ENCODE measurements at places on chromosomes 1 and 21. TPM values are rescaled to one million over a fixed set of nuclear protein-coding genes. Genes with fewer than 3 reads are reported as not detected.

The NCF2 gene
- 9.1 TPM for total RNA-seq

The FAM72C gene
- total RNA-seq, result 2.8 TPM

The TRIM17 gene
- not detected for total RNA-seq

The VPS45 gene
- 30.6 TPM for total RNA-seq

The TBX15 gene
- 0.11 TPM for total RNA-seq

The FBXO2 gene
- 1.2 TPM for total RNA-seq

The GATAD2B gene
- 36.5 TPM for total RNA-seq

The FCRL2 gene
- 0.10 TPM for total RNA-seq

The OR2M3 gene
- total RNA-seq, result not detected

The SPRR2F gene
- total RNA-seq, result not detected

The EXO5 gene
- total RNA-seq, result 8.7 TPM

The ISG15 gene
- 21.9 TPM for total RNA-seq

The INPP5B gene
- 24.6 TPM for total RNA-seq

The STYXL2 gene
- 0.10 TPM for total RNA-seq

The PGLYRP3 gene
- not detected for total RNA-seq

The FMN2 gene
- 0.62 TPM for total RNA-seq

The CCDC17 gene
- 1.8 TPM for total RNA-seq

The CHRM3 gene
- total RNA-seq, result 11.6 TPM

The LCE1C gene
- total RNA-seq, result not detected

The TMCO1 gene
- total RNA-seq, result 149 TPM

DNA sequence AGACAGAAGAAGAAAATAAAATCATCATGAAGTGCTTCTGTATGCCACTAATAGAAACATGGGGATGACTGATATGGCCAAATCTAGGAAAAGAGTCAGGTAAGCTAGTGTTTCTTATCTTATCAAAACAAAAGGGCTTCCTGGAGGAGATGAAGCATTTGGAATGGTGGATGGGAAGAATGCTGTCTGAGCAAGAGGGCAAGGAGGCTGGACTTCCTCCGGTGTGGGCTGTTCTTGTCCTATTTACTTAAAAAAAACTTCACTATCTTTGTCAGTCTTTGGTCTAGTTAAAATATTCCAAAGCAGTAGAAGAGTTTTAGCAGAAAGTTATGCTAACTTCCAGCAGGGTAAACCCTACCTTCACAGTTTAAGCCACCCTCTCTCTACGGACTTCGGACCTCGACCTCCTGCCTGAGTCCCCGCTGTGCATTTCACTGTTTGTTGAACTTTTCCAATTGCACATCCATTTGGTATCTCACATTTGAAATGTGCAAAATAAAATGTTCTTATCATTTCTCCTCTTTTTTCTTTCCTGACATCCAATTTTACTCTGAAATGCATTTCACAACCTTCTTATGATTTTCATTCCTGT is 64.8 kb upstream of the TSPAN2 start:
- no peak for DNase-seq

DNA sequence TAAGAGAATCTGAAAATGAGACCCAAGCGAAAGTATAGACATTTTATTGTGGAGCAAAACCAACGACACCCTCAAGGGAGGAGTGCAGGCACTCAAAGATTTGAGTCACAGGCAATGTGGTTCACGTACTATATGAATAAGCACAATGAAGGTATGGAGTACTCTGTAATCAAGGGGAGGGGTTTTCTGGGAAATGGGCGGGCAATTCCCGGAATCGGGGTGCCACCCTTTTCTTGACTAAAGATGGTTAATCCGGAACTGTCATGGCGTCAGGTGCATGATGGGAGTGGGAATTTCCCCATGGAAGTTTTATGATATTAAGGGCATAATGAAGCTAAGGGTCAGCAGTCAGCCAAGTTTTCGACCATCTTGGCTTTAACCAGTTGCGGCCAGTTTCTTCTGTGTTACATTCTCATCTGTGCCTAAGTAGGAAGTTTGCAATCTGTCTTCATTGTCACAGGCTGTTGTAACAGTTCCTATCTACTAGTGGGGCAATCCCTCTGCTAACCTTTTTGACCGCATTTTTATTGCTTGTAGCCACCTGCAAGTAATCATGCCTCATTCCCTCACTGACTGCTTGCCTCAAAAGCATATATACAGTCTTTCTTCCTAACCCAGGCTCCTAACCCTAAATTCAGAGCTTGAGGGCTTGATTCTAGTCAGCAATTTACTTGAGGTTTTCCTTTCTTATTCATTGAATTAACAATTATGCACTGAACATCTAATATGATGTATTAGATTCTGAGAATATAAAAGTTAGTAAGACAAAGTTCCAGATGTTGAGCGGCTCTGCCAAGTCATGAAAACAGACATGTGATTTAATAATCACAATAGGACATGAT is 775 bp upstream of the AIM2 start:
- peak; percentile 58 for DNase-seq

- no peak for DNase-seq
Observed at GRCh38 chr1:186550832-186551231, 89.9 kb upstream of the PDC start.

DNA sequence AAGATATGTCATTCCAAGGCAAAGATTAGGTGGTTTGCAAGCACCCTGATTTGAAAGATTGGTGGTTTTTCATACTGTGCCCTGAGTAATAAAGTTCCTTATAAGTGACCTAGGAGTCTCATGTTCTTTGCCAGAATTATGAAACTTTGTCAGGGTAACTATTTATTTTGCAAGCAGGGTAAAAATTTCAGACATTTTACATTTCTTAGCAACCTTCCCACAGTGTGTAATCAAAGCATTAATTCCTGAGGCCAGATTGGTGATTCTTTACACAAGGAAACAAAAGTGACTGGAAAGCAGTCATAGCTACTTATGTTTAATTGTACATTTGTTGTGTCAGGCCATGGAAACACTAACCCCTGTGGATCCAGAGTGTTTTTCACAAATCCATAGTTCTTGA is 998.0 kb upstream of the B3GALT2 start:
- no peak for DNase-seq

- DNase-seq, result no peak
Observed at GRCh38 chr1:26978901-26979300, 14.6 kb upstream of the TRNP1 start.

DNA sequence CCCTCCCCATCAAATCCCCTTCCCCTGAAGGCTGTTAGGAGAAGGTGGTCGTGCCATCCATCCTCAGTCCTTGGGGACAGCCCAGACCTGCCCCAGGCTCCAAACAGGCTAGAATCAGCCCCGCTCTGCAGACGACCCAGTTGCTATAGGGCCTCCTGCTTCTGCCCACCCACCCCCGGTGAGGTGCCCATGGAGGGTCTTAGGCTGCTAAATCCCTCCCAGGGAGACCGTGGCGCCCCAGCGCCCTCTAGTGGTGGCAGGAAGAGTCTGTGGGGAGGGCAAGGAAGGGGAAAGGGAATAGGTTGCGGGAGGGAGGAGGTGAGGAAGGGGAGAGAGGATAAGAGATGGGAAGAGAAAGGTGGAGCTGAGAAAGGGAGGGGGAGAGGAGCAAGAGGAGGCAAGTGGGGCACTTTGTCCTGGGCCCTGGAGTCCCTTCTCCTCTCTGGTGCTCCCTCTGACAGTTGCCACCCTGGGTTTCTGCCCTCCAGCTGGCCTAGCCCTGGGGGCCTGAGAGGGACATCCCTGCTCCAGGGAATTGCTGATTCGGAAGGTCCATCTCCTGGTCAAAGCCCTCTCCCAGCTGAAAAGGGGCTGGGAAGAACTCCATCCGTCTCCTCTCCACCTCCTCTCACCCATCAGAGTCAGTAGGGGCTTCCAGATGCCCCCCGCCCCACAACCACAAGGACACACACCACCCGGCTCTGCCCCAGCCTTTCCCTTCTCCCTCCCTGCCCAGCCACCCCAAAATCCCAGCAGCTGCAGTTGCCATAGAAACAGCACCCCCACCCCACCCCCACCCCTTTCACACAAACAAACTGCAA is 55.4 kb downstream of the CAMK2N1 start:
- peak; percentile 47 for DNase-seq

DNA sequence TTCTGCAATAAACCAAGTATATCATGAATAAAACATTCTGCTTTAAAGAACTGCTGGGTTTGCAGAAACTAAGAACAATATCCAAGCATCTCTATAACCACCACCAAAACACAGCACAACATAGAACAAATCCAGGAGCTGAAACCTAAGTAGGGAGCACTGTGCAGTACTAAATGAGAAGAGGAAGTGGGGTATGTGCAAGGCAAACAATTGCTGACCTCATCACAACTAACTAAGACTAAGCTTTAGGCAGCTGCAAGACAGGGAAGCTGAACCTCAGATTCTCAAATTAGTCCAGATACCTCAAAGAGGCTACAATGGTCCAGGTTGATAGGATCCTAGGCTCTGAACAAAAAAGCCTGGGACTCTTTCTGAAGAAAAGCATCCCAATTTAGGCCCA is 172.6 kb downstream of the SLC44A5 start:
- DNase-seq, result no peak

- DNase-seq, result no peak
Observed at GRCh38 chr1:187070076-187070475, 241.3 kb downstream of the PLA2G4A start.

GRCh38 chr21:21052672-21053071 is 54.5 kb downstream of the NCAM2 start:
- DNase-seq, result no peak

DNA sequence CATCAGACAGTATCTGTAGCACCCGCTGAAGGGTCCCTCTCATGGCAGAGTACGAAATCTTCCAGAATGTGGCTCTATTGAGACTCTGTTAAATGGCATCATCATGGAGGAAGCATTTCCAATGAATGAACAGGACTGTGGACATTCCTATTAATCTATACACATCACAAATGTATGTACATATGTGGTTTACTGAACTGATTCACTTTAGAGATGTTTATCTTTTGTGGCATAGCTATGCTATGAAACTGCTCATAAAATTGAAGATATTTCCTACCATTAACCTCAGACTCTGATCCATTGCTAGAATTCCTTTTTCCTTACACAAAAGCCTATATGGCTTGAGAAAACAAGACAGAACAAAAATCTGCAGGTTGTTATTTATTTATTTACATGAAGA is 259.6 kb upstream of the RRP15 start:
- no peak for DNase-seq

DNA sequence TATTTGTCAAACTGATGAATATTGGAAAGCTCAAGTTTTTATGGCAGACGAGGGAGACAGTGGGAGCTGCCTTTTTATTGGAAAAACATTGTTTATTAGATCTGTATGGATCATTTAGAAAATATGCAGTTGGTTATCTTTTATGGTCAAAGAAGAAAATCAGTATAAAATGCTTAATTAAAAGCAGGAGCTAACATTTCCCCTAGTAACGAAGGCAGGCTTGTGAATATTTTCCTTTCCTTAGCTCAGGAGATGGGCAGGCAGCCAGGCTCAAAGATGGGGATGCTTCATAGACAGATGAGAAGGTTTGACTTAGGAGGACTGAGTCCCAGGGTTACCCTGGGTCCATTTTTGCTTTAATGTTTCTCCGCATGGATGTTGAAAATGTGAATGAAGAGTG is 26.0 kb downstream of the ROR1 start:
- no peak for DNase-seq

GRCh38 chr1:55064861-55065263 is 25.5 kb downstream of the PCSK9 start:
- no peak for DNase-seq

DNA sequence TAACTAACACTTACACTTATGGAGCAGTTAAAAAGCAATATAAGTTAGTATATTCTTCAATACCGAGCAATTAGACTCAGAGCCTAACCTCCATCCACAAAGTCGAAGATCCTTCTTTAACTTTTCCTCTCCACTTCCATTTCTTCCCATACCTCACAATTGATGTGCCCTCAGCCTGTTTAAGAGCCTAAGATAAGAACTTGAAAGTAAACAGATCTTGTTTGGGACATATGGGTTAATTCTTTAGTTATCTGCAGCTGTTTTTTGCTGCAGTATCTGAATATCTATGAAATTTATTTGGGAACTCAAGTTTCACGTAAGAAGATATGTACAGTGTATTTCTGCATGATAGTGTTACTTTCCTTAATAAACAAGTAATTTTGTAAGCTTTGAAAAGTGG is 51.5 kb downstream of the MIGA1 start:
- DNase-seq, result no peak

- no peak for DNase-seq
Observed at GRCh38 chr1:110173466-110174105, 23.3 kb downstream of the SLC6A17 start.

- DNase-seq, result no peak
Observed at GRCh38 chr1:160488347-160489058, 34.6 kb downstream of the SLAMF6 start.

DNA sequence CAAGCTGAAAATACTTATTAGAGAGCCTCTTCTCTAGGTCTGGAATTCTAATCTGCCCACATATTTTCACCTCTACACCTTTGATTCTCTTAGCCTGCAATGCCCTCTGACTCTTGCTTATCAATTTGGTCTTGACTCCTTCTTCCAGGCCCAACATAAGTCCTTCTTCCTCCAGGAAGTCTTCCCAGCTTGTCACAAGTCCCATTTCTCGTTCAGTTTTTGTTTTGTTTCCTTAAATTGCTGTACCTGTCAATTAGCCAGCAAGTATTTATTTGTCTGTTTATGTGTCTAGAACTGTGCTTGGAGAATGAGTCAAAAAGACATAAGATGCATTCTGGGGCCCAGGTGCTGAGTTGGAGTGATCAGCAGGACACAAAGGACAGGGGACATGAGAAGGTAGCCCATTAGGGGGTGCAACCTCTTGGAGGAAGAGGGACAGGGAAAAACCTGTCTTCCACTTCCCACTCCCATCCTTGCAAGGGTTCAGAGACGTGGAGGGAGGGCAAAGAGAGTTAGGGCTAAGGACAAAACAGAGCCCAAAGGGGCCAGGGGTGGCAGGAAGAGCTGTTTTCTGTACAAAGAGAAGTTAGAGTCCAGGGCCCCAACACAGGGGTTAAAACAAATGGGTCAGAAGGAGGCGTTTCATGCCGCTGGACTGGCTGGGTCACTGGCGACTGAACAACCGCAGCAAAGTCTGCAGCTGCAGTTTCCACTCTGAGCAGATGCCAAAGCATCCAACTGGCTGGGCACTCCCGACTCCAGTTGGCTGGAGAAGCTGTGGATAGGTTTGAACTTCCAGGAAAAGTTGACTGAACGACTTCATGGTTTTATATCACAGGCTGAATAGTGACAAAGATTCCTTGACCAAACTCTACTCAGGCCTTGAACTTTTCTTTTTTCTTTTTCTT is 10.7 kb upstream of the CNR2 start:
- no peak for DNase-seq

DNA sequence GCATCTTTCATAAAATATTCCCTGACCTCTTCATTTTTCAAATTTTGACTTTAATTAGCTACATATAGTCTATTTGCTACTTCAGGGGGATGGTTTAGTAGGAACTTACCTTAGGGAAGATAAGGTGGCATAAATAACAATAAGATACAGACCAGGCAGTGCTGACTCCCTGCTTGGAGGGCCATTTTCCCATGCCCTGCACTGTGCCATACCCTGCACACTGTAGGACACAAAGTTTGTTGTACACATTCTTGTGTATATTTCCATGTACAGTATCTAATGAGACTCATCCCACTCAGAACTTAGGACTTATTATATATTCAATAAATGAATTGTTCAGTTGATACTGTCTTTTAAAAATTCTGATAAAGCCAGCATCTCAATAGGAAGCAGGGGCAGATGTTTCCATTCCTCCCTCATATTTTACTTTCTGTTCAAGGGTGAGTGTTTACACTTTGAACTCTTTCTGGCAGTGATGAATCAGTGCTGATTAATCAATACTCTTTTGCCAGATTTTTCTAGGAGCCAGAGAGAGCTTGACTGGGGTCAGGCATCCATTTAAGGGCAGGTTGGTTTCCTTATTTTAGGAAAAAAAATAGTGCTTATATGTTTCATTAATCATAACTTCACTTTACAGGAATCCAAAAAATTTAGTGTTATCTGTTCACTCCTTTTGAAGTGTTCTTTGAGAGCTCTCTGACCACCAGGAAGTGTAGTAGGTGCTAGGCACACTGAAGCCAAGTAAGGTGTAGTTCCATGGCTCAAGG is 30.6 kb downstream of the MPZL1 start:
- DNase-seq, result no peak
